NCI-H1048 (cell line): ENCODE measurements at places on chromosomes 16 and 17.

DNA sequence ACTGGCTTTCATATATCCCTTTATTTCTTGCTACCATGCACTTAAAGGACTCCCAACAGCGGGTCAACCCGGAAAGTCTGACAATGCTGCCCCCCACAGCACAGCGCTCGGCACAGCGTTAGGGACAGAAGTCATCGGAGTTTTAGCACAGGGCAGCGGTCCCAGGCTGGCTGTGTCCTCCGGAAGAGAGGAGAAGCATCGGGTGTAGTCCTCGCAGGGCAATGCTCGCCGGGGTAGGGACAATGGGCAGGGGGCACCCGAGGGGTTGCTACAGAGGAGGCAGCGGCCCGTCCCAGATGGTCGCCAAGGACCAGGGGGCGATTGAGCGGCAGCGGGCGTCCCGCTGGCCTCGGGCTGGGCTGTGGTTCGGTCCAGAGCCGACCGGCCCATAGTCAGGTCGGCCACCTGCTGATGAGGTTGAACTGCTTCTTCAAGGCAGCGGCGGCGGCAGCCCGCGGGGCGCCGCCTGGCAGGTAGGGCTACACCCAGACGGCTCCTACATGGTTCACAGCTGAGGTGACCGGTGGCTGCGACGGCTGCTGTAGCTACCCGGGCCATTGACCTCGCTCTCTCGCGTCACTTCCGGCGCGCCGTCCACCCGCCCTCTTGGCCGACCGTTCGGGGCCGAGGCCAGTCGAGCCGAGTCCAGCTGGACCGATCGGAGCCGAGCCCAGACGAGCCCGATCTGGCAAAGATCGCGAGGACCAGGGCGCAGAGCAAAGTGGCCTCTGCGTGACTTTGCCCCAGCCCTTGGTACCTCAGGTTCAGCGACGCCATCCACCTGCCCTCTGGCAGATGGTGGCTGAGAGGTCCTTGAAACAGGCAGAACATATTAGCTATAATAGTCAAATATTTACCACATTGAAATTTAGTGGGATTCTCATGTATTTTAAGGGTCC lies 4.7 kb upstream of the LCMT1 start:
- DNase-seq, result no peak

- no peak for DNase-seq
Observed at GRCh38 chr17:72004611-72005331, 116.0 kb upstream of the SOX9 start.

DNA sequence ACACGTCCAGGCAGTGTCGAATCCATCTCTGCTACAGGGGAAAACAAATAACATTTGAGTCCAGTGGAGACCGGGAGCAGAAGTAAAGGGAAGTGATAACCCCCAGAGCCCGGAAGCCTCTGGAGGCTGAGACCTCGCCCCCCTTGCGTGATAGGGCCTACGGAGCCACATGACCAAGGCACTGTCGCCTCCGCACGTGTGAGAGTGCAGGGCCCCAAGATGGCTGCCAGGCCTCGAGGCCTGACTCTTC lies 7.2 kb upstream of the CD68 start:
- DNase-seq, result no peak

- DNase-seq, result no peak
Observed at GRCh38 chr16:15450624-15451023, 16.2 kb downstream of the BMERB1 start.

DNA sequence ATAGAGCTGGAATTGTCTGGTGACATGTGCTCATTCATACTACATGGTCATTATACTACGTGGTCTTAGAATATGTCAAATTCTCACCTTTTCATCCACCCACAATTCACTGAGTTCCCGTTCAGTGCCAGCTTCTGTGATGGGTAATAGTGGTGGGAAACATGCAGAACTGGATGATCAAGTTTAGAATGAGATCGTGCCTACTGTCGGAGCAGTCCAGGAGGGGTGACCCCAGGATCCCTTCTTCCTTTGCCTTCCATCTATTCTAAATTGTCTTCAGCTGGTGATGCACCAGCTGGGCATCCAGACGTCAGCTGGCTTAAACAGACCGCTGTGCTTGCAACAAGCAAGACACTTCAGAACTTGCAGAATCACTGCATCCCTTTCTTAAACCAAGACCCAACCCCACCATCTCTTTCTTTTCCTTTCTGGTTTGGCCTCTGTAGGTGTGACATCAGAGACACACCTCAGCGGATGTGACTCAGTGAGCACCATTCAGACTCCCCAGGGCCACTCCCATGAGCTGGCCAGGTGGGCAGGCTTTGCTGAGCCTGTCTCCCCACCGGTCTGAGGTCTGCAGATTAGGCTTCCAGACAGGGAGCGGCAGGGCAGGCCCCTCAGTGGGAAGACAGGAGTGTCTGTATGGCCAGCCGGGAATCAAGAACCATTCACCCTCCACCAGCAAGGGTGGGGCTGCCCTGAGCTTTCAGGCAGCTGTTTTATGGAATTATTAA lies 18.1 kb downstream of the C17orf100 start:
- no peak for DNase-seq

GRCh38 chr17:66165537-66166123 lies 26.3 kb downstream of the CEP112 start:
- peak; percentile 19 for DNase-seq

GRCh38 chr17:19372866-19373504 lies 5.3 kb upstream of the MAPK7 start:
- DNase-seq, result no peak

- DNase-seq, result no peak
Observed at GRCh38 chr16:52456368-52456767, 90.6 kb downstream of the TOX3 start.

- no peak for DNase-seq
Observed at GRCh38 chr17:81858170-81858966, 2.0 kb downstream of the P4HB start.

GRCh38 chr17:50728881-50729765 lies 9.7 kb downstream of the LUC7L3 start:
- no peak for DNase-seq

DNA sequence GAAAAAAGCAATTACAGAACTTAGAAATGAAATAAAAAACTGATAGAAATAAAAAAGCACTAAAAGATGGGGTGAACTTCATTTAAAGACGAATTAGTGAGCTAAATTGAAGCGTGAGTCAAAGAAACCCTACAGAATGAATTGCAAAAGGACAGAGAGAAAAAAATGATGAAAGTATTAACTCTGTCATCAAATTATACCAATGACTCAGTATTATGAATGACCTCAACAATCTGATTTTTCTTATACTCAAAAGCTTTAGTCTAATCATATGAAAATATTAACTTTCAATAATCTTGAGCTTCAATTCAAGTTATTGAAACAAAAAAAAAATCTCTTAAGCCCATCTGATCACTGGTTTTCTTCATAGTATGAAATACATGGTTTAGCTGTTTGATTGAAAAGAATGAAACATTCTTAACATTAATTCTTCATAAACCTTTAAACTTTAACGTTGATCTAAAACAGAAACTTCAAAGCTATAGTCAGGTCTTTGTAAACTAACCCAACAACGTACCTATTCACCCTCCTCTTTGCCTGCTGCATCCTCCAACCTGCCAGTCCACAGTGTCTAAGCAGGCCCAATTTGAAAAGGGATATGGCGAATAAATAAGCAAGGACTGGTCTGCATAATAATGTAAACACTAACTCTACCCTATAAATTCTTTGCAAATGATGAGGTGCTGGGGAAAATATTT lies 6.6 kb downstream of the ABCA5 start:
- DNase-seq, result no peak

- DNase-seq, result no peak
Observed at GRCh38 chr16:23174622-23175021, 7.9 kb upstream of the SCNN1G start.

DNA sequence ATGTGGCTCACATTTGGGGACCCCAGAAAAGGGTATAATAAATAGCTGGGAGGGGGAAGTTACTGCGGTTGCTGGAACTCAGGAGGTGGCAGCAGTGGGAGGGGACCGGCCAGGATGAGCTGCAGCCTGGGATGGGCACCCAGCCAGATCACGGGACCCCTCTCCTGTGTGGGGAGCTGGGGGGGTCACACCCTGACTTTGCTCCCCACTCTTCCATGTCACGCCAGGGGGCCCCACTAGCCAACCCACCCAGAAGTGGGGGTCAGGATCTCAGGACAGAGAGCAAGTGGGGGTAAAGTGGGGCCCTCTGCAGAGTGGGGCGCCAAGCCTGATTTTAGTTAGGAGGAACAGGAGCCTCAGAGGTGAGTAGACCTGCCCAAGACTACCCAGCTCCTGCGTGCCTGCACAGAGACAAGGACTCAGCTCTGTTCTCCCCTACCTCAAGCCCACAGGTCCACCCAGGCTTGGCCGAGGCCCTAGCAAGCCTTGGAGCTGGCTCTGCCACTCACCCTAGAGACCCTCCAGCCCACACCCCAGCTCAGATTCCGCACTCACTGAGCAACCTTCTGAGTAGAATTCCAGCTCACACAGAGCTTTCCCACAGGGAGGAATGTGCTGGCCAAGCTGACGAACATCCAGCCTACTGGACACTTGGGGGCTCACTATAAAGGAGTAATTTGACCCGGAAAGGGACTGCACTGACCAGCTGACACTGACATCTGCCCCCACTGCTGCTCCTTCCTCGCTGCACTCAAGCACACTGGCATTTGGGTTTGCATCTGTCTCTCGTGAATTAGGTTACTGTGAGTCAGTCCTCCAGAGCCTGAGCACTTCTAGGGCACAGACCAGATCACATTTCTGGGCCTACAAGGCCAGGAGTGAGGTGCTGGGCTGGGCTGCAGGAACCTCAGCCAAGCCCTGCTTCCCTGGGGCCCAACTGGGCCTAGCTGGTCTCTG lies 310.1 kb downstream of the C16orf95 start:
- no peak for DNase-seq

GRCh38 chr16:88622125-88622524 lies 16.2 kb upstream of the IL17C start:
- DNase-seq, result no peak

GRCh38 chr17:66795486-66795885 lies 39.4 kb upstream of the CACNG5 start:
- no peak for DNase-seq

GRCh38 chr17:4853208-4853671 lies 20.1 kb downstream of the MINK1 start:
- DNase-seq, result no peak

DNA sequence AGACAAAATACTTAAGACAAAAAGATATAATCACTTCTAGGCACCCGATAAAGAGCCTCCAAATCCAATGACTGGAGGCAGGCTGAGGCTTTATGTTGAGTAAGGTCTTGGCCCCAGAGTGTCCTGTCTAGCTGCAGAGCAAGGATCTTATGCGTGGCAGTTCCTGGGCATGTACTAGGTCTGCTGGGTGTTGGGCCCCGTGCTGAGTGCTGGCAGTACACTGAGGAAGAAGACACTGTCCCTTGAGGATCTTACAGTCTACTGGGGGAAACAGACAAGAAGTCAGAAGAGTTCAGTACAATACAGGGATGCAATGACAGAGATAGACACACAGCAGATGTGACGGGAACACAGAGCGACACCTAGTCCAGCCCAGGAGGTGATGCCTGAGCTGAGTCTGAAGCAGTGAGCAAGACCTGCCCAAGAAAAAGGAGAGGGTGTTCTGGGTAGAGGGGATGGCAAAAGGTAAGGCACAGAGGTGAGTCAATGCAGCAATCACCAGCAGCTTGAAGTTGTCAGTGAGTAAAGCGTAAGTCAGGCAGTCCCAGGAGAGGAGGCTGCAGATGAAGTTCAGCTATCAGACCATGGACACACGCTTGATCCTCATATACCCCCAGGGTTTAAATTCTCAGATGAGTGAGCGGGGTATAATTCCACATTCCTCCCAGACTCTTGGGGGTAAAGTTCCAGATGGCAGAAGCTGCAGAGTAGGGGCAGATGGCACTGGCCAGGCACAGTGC lies 18.1 kb downstream of the MAP3K14 start:
- DNase-seq, result no peak

DNA sequence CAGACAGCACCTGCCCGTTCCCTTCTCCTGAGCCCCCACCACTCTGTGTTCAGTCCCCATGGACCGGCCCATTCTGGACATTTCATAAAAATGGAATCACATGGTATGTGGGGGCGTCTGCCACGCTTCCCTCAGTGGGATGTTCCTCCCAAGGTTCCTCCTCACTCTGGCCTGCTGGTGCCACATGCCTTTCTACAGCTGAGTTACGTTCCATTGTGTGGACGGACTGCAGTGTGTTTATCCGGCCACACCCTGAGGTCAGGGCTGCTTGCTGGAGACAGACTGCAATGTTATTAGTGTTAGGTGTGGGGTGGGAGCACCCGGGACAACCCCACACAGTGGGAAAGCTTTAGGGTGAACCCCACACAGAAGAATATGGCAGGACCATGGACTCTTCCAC lies 5.9 kb upstream of the AATK start:
- no peak for DNase-seq

- no peak for DNase-seq
Observed at GRCh38 chr17:73510981-73511718, 133.1 kb downstream of the SDK2 start.

- DNase-seq, result peak; percentile 11
Observed at GRCh38 chr16:84726079-84726668, 26.4 kb downstream of the USP10 start.

DNA sequence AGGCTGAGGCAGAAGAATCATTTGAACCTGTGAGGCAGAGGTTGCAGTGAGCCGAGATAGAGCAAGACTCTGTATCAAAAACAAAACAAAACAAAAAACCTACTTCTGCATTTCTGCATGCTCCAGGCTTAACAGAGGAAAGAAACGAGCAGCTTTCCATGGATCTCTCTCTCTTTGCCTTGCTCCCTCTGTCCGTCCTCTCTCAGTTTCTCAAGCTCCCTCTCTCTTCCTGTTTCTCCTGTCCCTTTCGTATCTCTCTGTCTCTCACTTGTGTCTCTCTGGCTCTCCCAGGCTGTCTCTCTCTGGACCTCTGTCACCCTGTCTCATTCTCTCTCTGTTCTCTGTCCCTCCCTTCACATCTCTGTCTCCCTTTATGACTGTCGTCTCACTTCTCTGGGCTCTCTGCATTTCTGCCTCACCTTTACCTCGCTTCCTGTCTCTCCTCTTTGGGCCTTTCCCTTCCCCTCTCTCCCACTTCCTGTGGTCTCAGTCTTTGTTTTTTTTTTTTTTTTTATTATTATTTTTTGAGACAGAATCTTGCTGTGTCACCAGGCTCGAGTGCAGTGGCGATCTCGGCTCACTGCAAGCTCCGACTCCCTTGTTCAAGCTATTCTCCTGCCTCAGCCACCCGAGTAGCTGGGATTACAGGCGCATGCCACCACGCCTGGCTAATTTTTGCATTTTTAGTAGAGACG lies 4.1 kb upstream of the PITPNA start:
- no peak for DNase-seq

DNA sequence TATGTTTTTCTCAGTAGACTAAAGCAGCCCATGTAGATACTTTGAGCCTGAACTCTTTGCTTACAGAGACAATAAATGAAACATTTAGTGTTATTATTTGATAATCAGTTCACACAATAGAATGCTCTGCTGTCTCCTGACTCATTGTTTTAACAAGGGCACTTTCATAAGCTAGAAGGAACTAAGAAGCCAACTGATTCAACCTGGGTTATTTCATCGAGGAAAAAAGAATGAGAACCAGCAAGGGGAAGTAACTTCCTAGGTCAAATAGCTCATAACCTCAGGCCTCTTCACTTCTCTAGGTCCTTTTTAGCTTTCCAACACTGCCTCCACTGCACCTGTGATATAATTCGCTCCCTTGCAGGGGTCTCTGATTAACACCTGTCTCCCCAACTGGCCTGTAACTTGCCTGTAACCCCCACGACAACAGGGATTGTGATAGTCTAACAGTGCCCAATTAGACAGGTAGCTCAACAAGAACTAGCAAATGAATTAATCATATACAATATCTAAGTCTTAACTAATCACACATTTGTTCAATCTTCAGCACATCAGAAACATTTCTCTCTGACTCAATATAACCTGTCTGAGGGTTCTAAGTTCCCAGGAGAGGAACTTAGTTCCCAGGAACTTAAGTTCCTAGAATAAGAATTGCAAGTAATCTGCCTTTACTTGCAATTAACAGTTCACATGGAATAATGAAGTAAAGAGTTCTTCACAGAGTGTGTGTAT lies 34.8 kb downstream of the RFFL start:
- DNase-seq, result no peak
